ENCODE measurements at places on chromosomes 16 and 17.

- no peak for DNase-seq
These were observed 153.4 kb upstream of the PLCG2 start for GRCh38 chr16:81625544-81626153.

DNA sequence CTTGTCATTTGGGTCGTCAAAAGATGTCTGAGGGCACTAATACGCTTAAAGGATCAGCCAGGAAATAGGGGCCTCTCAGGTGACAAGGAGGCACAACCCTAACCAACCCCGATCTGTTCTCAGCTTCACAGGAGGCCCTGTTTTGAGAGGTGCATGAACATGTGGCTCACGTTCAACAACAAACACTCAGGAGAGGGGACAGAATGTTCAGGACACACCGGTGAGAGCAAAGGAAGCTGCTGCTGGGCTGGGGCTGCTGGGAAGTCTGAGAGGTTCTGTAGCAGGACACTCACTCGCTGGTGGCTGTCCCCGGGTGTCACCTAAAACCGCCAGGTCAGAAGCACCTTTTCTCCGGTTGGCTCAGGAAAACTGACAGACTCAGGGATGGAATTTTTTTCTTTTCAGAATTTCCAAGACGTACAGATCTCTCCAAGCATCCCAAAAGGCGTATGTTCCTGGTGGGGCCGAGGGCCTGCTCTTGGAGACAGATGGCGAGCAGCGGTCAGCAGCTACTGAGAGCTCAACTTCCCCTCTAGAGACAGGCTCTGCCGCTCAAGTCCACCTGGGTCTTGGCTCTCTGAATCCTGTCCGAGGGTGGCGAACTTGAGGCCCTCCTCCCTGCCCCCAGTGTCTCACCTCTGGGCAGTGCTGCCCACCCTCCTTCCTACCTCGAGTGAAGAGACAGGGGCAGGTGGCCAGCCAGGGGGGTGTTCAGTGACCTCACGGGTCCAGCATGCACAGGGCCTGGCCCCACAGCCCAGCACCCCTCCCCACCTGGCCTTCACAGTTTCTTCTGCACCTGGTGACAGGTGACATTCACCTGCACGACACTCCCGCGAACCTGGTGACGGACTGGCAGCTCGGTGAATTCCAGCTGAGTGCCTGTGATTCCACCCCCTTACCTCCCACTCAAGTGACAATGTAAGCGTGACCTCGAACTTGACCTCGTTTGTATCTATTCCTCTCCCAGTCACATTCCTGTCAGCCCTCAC lies 22.9 kb downstream of the CLUH start:
- DNase-seq = no peak

DNA sequence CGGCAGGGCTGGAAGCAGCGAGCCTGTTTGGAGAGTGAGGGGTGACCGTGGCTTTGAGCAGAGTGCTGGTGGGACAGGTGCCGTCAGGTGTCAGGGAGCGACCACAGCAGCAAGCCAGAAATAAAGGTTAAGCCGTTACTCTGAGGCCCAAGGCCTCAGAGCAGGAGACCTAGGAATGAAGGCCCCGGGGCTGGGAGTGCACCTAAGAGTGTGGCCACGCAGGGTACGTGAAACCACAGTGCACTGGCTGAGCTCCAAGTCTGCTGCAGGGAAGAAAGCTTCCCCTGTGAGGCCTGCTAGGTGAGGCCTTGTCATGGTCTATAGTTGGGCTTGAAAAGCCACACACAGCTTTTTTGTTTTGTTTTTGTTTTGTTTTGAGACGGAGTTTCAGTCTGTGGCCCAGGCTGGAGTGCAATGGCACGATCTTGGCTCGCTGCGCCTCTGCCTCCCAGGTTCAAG lies 8.7 kb downstream of the CLUAP1 start:
- DNase-seq = no peak

DNA sequence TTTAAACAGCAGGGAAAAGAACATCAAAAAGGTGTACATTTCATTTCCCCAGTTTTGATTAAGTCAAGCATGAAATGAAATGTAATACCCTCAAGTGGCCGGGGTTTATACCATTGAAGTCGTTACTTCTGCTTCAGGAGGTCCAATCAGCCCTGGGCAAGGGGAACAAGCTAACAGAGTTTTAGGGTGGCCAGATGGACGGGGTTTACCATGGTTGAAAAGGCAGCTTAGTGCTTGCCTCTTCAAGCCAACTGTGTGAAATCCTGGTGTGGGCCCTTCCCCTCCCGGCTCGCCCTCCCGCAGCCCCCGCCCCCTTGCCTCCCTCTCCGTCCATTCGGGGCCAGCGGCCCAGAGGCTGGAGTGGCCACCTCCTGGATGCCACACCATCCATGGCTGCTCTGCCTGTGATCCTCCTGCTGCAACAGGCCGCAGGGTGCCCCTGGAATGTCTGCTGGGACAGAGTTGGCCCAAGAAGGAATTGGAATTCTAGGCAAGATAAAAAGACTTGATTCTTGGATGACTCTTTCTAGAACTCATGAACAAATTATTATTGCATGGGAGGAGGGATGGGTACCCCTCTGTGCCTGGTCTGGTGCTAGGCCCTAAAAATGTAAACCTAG lies 296.2 kb upstream of the IRX3 start:
- no peak for DNase-seq

GRCh38 chr17:9487406-9487805 lies 88.2 kb downstream of the STX8 start:
- no peak for DNase-seq

GRCh38 chr17:13016881-13017654 lies 759 bp downstream of the ELAC2 start:
- DNase-seq = no peak

- DNase-seq = no peak
These were observed 58.0 kb downstream of the KANSL1 start for GRCh38 chr17:46135126-46135812.

- no peak for DNase-seq
These were observed 8.4 kb downstream of the ACSF3 start for GRCh38 chr16:89102041-89102471.

GRCh38 chr16:86447228-86447627 lies 63.1 kb upstream of the FOXF1 start:
- no peak for DNase-seq

- DNase-seq = no peak
These were observed 57.7 kb downstream of the CMC2 start for GRCh38 chr16:80948886-80949493.

DNA sequence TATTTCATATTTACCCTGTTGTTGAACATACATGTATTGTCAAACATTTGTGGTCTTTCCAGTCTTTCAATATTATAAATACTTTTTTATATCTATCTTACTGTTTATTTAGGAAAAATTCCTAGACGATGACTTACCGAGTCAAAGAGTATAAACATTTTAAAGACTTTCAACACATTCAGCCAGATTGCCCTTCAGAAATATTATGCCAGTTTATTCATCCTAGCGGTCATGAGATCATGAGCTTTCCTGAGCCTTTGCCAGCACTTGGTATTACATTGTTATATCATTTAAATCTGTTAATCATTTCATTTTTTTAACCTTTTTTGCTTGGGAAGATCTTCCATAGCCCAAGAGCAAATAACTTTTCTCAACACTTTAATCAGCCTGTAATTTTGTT lies 197.4 kb downstream of the SPECC1 start:
- no peak for DNase-seq

GRCh38 chr16:27448532-27449433 lies 46.8 kb downstream of the IL21R start:
- DNase-seq = no peak

DNA sequence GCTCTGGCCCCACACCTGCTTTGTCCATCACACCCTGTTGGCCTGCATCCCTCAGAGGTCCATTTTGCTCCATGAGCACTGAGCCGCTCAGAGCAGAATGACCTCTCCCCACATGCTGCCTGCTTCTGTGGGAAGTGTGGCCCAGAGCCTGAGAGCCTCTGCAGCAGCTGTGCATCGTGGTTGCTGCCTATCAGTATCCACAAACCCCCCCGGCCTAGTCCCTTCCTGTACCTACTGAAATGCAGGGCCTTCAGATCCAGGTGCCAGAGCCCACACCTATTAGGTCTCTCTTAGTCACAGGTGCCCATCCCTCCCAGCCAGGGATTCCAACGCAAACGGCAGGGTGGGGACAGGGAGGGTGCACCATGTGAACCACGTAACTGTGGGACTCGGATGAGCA lies 16.6 kb upstream of the TRPV3 start:
- no peak for DNase-seq

- no peak for DNase-seq
These were observed 45.4 kb downstream of the CLEC19A start for GRCh38 chr16:19330841-19331397.

DNA sequence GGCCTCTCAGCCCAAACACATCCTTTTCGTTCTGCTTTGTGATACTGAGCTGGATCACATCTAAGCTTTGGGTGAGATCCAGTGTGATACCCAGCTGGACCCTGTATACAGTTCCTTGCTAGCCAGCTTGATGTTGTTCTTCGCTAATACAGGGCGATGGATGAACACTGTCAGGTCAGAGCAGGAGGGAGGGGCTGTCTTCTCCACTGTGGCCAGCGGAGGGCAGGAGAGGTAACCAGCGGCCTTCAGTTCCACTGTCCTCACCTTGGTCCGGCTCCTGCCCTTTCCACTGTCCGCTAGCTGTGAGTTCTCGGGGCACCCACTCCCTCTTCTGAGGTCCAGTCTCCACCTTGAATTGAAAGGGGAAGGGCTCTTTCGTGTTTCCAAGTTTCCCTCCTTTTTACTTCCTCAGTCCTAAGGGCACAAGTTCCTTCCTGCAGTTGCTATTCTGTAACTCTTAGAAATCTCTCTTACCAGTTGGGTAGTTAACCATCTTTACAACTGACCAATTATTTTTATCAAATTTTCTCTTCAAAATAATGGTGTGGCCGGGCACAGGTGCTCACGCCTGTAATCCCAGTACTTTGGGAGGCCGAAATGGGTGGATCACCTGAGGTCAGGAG lies 3.0 kb upstream of the ZNF213 start:
- DNase-seq = no peak

DNA sequence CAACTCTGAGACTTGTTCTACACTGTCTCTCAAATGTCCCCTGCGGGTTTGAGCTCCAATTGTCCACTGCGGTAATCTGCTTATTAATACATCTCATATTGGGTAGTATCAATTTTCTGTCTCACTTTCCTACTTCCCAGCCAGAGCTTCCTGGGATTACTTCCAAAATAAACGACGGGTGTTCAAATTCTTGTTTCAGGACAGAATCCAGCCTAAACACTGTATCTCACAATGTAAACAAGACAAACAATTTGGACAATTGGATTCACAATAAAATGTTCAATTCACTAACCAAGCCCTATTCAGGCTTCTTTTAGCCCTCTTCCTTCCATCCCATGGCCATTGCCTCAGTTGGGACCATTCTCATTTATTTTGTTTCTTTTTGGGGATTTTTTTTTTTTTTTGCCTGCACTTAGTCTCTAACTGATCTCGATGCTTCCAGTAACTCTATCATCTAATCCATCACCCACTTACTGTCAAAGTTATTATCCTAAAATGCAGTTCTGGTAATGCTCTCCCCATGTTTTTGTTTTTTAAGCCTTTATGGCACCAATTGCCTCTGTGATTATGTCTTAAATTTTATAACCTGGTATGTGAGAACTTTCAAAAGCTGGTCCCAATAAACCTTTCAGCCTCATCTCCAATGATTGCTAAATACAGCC lies 2.0 kb upstream of the VAT1L start:
- no peak for DNase-seq

- DNase-seq = no peak
These were observed 8.0 kb downstream of the OR1F1 start for GRCh38 chr16:3195975-3196374.

- DNase-seq = no peak
These were observed 32.5 kb downstream of the HOXB1 start for GRCh38 chr17:48498164-48498850.

- DNase-seq = no peak
These were observed 38.9 kb upstream of the RPL38 start for GRCh38 chr17:74164446-74165045.

- no peak for DNase-seq
These were observed 13.9 kb downstream of the ERN2 start for GRCh38 chr16:23699100-23699499.

DNA sequence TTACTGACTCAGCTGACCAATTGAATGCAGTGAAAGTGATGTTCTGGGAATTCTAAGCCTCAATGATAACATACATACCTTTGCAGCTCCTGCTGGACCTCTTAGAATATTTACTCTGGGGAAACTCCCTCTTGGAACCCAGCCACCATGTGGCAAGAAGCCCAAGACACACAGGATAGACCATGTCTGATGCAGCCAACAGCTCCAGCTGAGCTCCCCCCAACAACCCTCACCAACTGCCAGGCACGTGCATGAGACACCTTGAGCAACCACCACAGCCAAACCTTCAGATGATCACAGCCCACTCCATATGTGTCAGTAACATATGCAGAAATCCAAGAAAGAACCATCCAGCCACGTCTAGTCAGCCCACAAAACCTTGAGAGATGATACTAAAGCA lies 53.0 kb downstream of the XYLT1 start:
- DNase-seq = no peak

GRCh38 chr17:78709119-78709681 lies 72.9 kb downstream of the CYTH1 start:
- DNase-seq = no peak

DNA sequence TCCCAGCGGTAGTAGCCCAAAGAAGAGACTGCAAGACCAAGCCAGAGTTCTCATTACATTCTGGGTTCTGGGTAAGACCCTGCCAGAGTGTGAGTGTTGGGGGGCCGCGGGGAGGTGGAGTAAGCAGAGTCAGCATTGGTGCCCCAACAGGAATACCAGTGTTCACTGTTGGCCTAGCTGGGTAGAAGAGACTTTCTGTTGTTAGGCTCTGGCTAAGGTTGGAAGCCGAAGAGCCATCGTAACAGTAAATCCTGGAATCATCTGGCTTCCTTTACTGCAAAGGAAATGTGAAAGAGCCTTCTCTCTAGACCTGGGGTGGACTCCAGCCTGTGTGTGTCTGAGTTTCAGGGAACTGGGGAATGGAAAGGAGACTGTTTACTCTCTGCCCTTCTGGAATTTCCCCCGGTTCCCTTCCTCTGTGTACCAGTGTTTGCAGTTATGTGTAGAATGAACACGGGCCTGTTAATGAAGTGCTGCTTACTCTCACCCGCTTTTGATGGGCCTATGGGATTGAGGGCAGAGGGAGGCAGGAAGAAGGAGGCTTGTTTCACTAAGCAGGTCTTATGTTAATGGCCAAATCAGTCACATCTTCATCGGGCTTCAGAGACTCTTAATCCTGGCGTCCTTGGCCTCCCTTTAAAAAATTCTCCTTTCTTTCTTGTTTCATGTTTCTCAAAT lies 68.5 kb downstream of the WWP2 start:
- DNase-seq = no peak

DNA sequence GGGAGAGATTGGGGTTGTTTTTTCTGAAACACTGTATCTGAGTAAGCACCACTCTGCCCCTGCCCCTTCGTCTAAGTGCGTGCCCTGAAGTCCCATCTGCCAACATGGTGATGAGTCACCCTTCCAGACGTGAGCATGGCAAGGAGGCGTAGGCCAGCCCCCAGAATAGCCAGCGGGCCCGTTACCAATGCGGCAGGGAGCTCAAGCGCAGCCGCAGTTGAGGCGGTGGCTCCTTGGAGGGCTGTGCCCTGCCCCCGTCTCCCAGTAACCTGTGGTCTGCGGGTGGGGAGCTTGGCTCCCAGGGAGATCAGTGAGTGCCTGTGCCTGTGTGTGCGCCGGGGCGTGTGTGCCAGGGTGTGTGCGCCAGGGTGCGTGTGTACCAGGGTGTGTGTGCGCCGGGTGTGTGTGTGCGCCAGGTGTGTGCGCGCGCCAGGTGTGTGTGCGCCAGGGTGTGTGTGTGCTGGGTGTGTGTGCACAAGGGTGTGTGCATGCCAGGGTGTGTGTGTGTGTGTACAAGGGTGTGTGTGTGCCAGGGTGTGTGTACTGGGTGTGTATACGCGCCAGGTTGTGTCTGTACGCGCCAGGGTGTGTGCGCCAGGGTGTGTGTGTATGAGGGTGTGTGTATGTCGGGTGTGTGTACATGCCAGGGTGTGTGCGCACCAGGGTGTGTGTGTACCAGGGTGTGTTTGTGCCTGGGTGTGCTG lies 98.6 kb upstream of the CHMP6 start:
- no peak for DNase-seq

Data from type B pancreatic cell (in vitro differentiated cells).